ENCODE measurements at places on chromosomes 11 and 22.

DNA sequence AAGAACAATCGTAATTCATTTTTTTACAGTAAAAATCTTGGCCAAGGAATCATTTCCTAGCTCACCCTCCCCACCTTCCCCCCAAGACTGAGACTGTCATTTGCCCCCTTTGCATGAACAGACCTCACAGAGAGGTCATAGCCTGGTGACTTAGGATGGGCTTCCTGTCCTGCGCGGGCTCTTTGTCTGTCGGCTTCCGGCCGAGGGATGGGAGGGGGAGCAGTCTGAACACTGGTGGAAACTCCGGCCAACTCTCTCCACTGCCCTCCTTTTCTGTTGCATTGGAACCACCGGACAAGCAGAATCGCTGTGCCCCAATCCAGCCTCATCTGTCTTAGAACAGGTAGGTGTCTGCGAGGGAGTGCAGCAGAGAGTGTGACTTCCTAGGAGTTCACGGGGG, 41.7 kb downstream of the TEAD1 start:
- DNase-seq = no peak

- DNase-seq = peak; percentile 49
These were observed 11.7 kb downstream of the RASD2 start for GRCh38 chr22:35552196-35552842.

DNA sequence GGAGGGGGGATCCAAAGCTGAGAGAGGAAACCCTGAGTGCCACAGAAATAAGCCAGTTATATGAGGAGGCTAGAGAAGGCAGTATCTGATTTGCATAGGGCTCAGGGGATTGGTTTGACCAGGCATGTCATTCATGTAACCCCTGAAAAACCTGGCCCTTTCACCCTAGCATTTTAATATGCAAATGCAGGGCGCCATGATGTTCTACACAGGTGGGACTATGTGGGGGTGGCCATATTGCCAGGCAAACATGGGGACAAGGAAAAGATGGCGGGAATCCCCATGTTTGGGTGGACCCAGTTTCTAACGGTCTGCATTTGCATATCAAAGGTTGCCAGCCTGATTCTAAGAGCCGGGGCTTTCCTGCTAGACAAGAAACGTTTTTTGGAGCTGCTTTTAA, 27.2 kb downstream of the CSF2RB start:
- DNase-seq = no peak

GRCh38 chr11:31816468-31817053, 5.4 kb upstream of the PAX6 start:
- no peak for DNase-seq
